ENCODE measurements at places on chromosomes 1 and 21.

DNA sequence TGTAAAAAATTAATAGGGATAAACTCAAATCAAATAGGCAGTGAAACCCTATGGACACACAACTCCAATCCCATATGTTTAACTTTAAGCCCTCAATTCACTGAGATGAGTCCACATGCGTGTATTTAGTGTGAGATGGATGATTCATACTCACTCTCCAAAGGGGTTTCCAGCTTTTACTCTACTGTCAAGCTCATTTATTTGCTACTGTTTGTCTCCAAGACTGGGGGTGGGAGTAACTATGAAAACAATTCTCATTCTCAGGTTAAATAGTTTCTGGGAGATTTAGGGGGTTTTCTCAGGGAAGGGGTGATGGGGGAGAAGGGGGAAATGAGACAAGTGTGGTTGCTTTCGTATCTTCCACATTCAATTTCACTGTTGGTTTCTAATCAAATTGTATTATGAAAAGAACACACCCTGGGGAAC, 2.7 kb downstream of the RAB29 start:
- no peak for DNase-seq

- no peak for DNase-seq
Measured at GRCh38 chr1:180841415-180841814, 71.3 kb upstream of the KIAA1614 start.

DNA sequence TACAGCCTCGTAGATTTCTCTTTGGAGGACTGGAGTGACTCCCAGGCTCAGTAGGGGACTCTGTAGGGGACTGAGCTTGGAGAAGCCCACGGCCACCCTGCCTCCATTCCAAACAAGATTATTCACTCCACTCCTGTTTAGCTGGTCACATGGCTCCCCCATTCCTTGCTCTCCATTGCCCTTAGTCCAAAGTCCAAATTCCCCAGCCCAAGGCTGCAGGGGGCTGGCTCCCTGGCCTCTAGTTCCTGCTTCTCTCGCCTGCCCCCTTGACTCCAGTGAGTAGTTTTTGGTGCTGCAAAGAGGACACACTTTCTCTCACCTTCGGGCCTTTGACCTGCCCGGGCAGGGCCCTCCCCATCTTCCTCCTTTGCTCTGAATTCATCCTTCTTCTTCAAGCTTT, 403.3 kb downstream of the KIF26B start:
- no peak for DNase-seq

- DNase-seq, result no peak
Measured at GRCh38 chr1:99850459-99851291, 514 bp downstream of the AGL start.

DNA sequence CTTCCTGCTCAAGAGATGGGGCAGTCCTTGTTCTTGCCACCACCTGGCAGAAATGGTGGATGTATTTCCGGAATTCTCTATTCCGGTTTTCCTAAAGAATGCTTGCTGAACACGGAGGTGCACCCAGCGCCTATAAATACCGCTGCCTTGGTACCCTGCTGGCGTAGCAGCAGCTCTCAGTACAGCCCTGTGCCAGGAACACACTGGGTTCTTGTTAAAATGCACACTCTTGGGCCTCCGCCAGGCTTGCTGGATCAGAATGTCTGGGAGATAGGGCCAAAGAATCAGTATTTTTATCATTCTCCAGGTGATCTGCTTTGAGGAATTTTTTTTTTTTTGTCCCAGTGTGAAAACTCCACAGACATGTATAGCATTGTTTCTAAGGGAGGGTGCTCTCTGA, 54.2 kb downstream of the IGSF5 start:
- no peak for DNase-seq

DNA sequence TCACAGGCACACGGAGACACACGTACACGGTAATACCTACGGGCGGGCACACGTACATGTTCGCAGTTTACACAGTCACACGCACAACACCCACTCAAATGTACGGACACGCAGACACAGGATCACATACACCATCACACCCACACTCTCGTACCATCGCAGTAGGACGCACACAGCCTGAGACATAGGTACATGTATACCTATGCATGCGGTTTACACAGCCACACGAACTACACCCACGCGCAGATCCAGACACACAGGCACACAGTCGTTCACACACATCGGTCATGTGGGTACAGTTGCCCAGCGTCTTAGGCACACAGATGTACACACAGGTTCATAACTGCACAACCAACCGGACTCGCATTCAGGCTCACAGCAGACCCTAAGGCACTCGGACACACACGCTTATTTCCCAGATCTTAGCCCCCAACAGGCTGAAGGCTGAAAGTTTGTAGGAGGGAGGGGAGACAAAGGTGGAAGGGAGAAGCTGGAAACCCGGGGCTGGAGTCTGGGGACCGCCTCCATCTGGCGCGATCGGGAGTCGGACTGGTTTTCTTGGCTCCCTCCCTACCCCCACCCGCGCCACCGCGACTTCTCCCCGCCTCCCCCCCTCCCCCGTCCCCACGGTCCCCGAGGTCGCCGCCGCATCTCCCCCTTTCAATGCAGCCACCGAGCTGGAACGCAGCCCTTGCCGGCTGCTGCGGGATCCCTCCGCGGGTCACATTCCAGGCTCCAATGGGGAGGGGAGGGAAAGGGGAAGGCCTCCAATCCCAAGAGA, 51.9 kb upstream of the SYNC start:
- DNase-seq, result no peak

GRCh38 chr1:39529901-39530535, 38.6 kb downstream of the BMP8A start:
- no peak for DNase-seq

- DNase-seq, result no peak
Measured at GRCh38 chr1:20711285-20712214, 6.3 kb downstream of the KIF17 start.

DNA sequence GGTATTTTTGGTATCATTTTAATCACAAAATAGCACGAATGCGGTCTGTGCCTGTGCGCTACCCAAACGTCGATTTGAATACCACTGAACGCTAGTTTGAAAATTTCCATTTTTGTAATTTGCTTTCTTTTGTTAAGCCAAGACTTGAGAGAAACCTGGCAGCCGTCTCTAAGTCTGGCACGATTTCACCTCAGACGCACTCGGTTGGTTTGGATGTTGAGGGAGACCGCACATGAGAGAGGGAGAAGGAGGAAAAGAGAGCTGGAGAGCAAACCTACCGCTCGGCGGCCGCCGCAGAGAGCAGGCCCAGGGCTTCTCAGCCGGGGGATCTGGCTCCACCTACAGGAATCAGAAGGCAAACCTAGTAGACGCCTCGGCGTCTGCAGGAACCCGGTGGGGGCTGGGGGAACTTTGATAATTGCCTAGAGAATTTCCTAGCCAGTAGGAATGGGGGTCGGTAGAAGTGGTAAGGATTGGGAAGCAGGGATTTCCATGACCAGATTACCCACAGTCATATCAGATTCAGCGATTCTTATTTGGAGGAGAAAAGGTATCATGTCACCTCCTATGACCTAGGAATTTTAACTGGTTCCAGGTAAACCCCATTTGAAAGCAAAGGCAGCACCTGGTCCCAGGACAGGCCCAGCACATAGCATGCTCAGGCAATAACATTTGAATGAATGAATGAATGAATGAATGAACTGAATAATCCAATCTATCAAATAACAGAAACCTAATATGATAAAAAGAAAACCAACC, 83.2 kb downstream of the TM2D1 start:
- no peak for DNase-seq

DNA sequence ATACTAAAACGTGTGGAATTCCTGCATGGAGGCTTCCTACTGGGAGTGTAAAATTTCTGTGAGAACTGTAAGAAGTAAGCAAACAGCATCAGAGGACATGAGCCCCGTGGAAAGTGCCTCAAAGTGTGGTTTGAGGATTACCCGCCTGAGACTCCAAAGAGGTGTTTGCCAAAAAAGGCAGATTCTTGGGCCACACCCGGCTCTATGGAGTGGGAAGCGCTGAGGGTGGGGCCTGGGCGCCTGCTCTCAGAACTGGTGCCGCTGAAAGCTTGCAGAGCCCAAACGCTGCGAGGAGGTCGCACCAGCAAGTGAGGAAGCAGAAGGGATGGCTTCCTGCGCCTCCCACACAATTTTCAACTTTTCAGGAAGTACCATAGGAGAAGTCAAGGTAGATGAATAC, 43.0 kb upstream of the PSEN2 start:
- no peak for DNase-seq

DNA sequence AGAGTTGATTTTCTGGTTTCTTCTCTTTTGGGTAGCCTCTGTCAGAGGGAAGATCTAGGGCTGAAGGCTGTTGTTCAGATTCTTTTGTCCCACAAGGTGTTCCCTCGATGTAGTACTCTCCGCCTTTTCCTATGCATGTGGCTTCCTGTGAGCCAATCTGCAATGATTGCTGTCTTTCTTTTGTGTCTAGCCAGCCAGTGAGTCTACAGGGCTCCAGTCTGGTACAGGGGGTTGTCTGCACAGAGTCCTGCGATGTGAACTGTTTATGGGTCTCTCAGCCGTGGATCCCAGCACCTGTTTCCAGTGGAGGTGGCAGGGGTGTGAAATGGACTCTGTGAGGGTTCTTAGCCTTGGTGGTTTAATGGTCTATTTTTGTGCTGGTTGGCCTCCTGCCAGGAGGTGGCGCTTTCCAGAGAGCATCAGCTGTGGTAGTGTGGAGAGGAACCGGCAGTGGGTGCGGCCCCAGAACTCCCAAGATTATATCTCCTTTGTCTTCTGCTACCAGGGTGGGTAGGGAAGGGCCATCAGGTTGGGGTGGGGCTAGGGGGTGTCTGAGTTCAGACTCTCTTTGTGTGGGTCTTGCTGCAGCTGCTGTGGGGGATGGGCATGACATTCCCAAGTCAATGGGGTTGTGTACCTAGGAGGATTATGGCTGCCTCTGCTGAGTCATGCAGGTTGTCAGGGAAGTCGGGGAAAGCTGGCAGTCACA, 81.3 kb upstream of the C21orf91 start:
- DNase-seq, result no peak

GRCh38 chr1:89719502-89720306, 86.8 kb downstream of the LRRC8C start:
- DNase-seq, result peak; percentile 94

DNA sequence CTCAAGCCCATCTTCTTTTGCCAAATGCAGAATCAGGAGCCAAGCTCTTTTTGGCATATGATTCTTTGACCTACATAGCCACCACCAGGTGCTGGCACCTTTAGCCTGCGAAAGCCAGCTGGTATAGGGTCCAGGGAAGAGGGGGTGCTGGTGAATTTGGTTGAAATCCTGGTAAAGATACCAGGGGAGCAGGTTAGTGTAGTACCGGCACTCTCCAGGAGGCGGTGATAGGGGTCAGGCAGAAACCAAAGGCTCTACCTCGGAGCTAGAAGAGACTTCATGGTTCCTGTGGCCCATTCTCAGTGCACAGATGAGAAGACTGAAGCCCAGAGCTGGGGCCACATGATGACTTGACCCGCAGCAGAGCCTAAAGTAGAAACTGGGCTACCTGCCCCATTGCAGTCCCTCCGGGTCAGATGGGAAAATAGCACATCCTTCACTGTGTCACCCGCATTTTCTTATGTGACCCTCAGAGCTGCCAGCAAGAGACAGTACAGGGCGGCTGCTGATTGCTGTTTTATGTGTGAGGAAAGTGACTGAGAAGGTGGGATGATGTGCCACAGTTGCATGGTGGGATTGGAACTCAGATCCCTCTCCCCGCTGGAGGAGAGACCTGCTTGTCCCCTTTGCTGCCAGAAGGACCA, 36.0 kb upstream of the IL19 start:
- no peak for DNase-seq

All from retinal pigment epithelial cell (primary cell).